ENCODE measurements at places on chromosomes 7 and 10.

- H3K36me3 ChIP-seq: peaks cover 2% of the 10 kb centered on the region
- no peak overlapping the region for H3K27ac ChIP-seq
- H3K4me3 ChIP-seq: no peak overlapping the region
- H3K27me3 ChIP-seq: no peaks in the 10 kb centered on the region
- H3K4me1 ChIP-seq: no peaks in the 10 kb centered on the region
Observed at GRCh38 chr7:21620054-21620453, 77.2 kb downstream of the DNAH11 start.

GRCh38 chr7:97430006-97430405 lies 301.9 kb upstream of the TAC1 start:
- no peak overlapping the region for H3K4me3 ChIP-seq
- H3K36me3 ChIP-seq: no peaks in the 10 kb centered on the region
- H3K4me1 ChIP-seq: no peaks in the 10 kb centered on the region
- H3K27me3 ChIP-seq: no peaks in the 10 kb centered on the region

GRCh38 chr7:51031791-51032515 lies 249.3 kb upstream of the GRB10 start:
- H3K4me1 ChIP-seq: no peaks in the 10 kb centered on the region
- no peak overlapping the region for H3K27ac ChIP-seq
- H3K27me3 ChIP-seq: peaks cover 4% of the 10 kb centered on the region

- H3K36me3 ChIP-seq: peaks cover 5% of the 10 kb centered on the region
- H3K4me1 ChIP-seq: peaks cover 51% of the 10 kb centered on the region
- H3K4me3 ChIP-seq: peak overlapping the region; percentile 62
- no peaks in the 10 kb centered on the region for H3K27me3 ChIP-seq
- peak; percentile 39 for DNase-seq
Observed at GRCh38 chr10:69065406-69066361, 22.2 kb upstream of the SRGN start.

GRCh38 chr7:13153266-13153665 lies 465.8 kb downstream of the ARL4A start:
- no peaks in the 10 kb centered on the region for H3K36me3 ChIP-seq
- no peak overlapping the region for H3K27ac ChIP-seq
- no peaks in the 10 kb centered on the region for H3K27me3 ChIP-seq
- DNase-seq: no peak
- no peak overlapping the region for H3K4me3 ChIP-seq

DNA sequence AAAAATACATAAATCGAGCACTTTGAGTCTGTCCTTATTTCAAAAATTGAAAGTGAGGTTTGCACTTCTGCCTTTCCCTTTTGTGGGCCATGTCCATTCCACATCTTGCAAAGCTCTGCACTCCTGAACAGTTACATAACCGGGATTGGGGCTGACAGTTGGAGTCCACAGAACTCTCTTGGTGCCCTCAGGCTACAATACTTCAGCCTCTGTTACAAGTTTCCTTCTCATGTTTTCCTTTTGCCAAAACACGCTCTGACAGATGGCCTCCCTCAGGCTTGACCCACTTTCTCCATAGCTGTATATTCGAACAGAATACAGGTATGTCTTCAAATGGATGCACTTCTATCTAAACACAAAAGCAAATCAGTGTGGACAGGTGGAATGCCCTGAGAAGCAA lies 335.9 kb downstream of the WDR37 start:
- no peak overlapping the region for H3K27ac ChIP-seq
- H3K4me3 ChIP-seq: no peak overlapping the region
- no peaks in the 10 kb centered on the region for H3K36me3 ChIP-seq

- no peak for DNase-seq
- H3K36me3 ChIP-seq: peaks cover 1% of the 10 kb centered on the region
- no peak overlapping the region for H3K4me3 ChIP-seq
- H3K4me1 ChIP-seq: no peaks in the 10 kb centered on the region
Observed at GRCh38 chr7:28137463-28137862, 43.1 kb downstream of the JAZF1 start.

- H3K27ac ChIP-seq: peak overlapping the region; percentile 99
- H3K36me3 ChIP-seq: peaks cover 15% of the 10 kb centered on the region
- peaks cover 7% of the 10 kb centered on the region for H3K27me3 ChIP-seq
- H3K4me3 ChIP-seq: peak overlapping the region; percentile 99
Observed at GRCh38 chr7:129053938-129054437, 923 bp downstream of the TNPO3 start.

GRCh38 chr7:135991322-135991721 lies 14.2 kb upstream of the MTPN start:
- H3K4me3 ChIP-seq: no peak overlapping the region
- no peak for DNase-seq
- peaks cover 4% of the 10 kb centered on the region for H3K36me3 ChIP-seq
- no peak overlapping the region for H3K27ac ChIP-seq

GRCh38 chr7:88111954-88112471 lies 107.8 kb downstream of the SRI start:
- no peak overlapping the region for H3K4me3 ChIP-seq
- no peaks in the 10 kb centered on the region for H3K4me1 ChIP-seq
- no peaks in the 10 kb centered on the region for H3K27me3 ChIP-seq
- no peak overlapping the region for H3K27ac ChIP-seq

GRCh38 chr10:130017631-130018022 lies 53.6 kb upstream of the EBF3 start:
- no peaks in the 10 kb centered on the region for H3K27me3 ChIP-seq
- DNase-seq: no peak
- H3K4me3 ChIP-seq: no peak overlapping the region
- H3K4me1 ChIP-seq: no peaks in the 10 kb centered on the region
- no peaks in the 10 kb centered on the region for H3K36me3 ChIP-seq

DNA sequence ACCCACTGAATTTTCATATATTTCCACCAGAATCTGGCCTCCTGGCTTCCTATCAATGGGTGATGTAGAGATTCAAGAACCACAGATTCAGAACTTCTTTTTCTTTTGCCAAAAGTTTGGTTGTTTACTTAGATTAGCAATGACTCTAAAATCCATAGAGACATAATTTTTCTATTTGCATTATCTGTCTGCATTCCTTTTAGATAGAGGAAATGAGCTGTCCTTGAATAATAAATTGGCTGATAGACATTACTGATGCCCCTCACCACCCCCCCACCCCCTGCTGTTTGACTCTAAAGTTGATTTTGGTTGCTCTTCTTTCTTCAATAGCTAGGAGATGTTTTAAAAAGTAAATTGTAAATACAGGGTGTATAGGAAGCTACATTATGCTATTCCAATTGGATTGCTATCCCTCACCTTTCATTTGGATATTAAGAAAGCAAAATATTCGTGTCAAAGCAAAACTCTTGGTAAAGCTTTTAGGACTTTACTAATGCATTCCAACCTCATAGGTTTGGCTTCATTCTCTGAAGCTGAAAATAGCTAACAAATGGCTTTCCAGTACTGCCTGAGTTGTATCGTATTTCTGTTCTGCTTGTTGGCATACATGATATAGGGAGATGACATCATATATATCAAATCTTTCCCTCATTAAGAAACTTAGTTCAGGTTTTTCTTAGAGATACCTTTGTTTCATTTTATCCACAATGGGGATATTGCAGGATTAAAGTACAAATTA lies 606.0 kb downstream of the ARL4A start:
- H3K27ac ChIP-seq: no peak overlapping the region
- no peak overlapping the region for H3K4me3 ChIP-seq
- no peaks in the 10 kb centered on the region for H3K36me3 ChIP-seq
- no peaks in the 10 kb centered on the region for H3K4me1 ChIP-seq
- H3K27me3 ChIP-seq: no peaks in the 10 kb centered on the region

- no peak for DNase-seq
- no peaks in the 10 kb centered on the region for H3K36me3 ChIP-seq
- H3K4me3 ChIP-seq: no peak overlapping the region
- no peak overlapping the region for H3K27ac ChIP-seq
- no peaks in the 10 kb centered on the region for H3K27me3 ChIP-seq
Observed at GRCh38 chr7:11612737-11613136, 219.3 kb downstream of the THSD7A start.

GRCh38 chr10:123146013-123146893 lies 1.7 kb upstream of the HMX2 start:
- peaks cover 36% of the 10 kb centered on the region for H3K4me1 ChIP-seq
- H3K27me3 ChIP-seq: peaks cover 66% of the 10 kb centered on the region
- DNase-seq: no peak
- peaks cover 4% of the 10 kb centered on the region for H3K36me3 ChIP-seq
- no peak overlapping the region for H3K4me3 ChIP-seq
